Colonic mucosa (tissue), 4 donors: ENCODE measurements at places on chromosomes 13 and 19.

DNA sequence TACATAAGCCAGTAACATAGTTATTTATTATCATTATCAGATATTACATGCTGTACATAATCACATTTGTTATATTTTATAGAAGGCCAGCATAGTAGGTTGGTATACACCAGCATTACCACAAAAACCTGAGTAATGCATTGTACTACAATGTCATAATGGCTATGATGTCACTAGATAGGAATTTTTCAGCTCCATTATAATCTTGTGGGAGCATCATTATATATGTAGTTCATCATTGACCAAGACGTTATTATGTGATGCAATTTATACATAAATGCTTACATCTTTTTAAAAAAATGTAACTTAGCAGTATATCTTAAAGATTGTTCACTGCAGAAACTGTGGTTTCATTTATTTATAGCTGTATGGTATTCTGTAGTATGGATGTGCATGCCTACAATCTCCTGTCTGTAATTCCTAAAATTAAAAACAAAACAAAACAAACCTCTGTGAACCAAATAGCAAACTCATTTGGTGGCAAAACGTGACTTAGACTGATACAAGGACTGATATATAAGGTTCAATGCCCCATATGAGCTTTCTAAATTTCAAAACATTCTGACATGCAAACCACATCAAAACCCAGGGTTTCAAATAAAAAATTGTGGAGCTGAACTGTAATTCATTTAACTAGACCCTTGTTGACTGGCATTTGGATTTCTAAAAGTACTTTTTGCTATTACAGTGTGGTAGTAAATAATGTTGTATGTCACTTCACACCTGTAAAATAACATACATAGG is 250.9 kb downstream of the DLEU7 start:
- no peak for DNase-seq

GRCh38 chr13:25588336-25589060 is 216.7 kb downstream of the ATP8A2 start:
- no peak for DNase-seq

GRCh38 chr19:58572818-58573657 is at the start of gene MZF1:
MZF1 (minus strand) TSS chr19:58573335; CDS start chr19:58571389, 1,946 bp downstream.
- DNase-seq = peak; percentile 99

GRCh38 chr13:25766991-25767390 is 284.8 kb downstream of the SHISA2 start:
- no peak for DNase-seq

DNA sequence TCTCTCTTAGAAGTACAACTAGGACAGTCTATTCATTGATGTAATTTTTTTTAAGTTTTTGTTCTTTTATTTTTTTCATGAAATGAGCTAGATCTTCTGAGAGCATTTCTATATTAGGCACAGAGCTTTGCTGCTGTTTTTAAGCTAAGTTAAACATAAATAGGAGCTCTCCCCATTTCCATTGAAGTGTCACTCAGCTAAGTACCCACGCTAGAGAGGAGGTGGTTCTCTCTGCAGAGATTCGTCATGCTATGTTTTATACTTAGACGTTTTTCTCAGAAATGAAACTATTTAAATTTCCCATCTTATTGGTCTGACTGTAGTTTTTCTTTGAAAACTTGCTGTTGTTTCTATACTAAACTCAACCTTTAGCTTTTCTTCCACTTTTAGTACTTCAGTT is 271.5 kb downstream of the PCDH9 start:
- DNase-seq = no peak

DNA sequence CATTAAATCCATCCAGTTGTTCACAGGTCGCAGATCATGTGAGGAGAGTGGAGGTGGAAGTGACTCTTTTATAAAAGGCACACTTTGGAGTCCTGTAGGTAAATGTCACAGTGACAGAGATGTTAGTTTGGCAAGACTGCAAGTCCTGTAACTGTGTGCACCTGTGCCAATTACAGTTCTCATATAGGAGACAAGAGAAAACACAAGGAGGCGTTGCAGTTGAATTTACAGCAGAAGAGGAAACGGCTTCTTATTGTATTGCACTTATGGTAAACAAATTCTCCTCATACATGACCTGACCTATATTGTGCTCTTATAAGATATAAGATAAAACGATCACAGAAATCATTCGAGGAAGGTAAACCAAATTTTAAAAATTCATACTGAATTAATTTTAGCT is 732.8 kb upstream of the SLC10A2 start:
- DNase-seq = no peak

GRCh38 chr13:92547266-92547665 is 679.3 kb upstream of the GPC6 start:
- DNase-seq = no peak

- no peak for DNase-seq
These were observed 133.4 kb upstream of the SPACA7 start for GRCh38 chr13:112242777-112243176.

- DNase-seq = no peak
These were observed 174.3 kb downstream of the IRS2 start for GRCh38 chr13:109611912-109612691.

- DNase-seq = no peak
These were observed 10.1 kb downstream of the FAM98C start for GRCh38 chr19:38412961-38413360.

- DNase-seq = no peak
These were observed 4.1 kb downstream of the DAZAP1 start for GRCh38 chr19:1411255-1412191.

GRCh38 chr19:39497996-39498797 is 550 bp upstream of the DLL3 start:
- DNase-seq = peak; percentile 36

GRCh38 chr13:31866099-31866498 is 126.8 kb downstream of the RXFP2 start:
- no peak for DNase-seq

- DNase-seq = no peak
These were observed 789.1 kb upstream of the SLITRK5 start for GRCh38 chr13:86882107-86882506.

GRCh38 chr19:55642153-55643002 is 1.1 kb upstream of the ZNF581 start:
- DNase-seq = peak; percentile 57

- peak; percentile 84 for DNase-seq
These were observed 11.6 kb upstream of the NFIX start for GRCh38 chr19:12983542-12984142.

GRCh38 chr13:91153372-91153771 is 194.1 kb upstream of the MIR17HG start:
- DNase-seq = no peak

DNA sequence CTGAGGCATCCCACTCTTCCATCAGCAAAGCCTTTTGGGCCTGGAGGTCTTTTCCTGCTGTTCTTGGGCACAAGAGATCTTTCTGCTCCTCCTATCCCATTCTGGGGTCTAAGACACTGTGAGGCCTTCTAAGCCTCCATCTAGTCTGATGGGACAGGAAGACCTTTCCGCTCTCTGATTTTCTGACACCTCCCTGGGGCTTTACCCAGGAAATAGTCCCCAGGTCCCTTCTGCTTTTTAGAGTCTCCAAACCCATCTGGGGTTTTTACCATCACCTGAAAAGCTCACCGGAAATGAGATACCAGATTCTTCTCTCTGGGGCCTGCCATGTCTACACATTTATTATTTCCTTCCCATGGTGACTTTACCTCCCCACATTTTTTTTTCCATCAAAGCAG is 21.1 kb downstream of the CLEC17A start:
- no peak for DNase-seq

GRCh38 chr13:21106089-21106488 is 44.7 kb upstream of the LATS2 start:
- DNase-seq = no peak

DNA sequence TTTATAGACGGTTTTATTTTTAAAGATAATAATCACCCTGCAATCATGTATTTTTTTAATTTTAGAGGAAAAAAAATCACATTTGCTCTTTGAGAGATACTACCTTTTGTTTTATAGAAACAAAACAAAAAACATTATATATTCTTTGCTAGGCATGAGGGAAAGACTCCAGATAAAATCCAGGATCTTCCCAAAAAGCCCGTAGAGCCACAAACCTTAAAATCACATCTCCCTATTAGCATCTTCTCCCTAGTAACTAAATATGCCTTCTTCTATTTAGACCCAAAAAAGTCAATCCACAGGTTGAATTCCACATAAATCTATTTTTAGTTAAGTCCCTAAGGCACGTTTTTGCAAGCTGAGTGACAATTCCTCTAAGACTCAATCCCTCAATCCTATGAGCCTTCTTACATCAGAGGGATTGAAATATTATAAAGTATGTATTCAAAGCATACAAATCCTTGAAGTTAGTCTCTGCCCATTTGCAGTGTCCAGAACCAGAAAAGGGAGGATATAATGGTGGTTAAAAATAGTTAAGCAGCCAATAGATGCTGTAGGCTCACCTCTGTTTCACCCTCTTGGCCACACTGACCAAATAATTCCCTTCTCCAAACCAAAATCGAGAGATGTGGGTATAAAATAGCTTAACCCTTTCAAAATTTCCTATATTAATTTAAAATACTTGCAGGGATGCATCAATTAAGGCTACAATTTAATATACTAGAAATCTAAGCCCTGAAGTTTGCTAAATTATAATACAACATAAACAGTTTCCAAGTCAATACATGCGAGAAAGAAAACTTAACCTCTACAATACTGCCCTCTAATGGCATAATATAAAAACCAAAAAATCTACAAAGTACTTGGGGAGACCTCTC is 64.0 kb downstream of the SERP2 start:
- no peak for DNase-seq

- peak; percentile 34 for DNase-seq
These were observed 6.5 kb upstream of the DOCK6 start for GRCh38 chr19:11268783-11269267.

DNA sequence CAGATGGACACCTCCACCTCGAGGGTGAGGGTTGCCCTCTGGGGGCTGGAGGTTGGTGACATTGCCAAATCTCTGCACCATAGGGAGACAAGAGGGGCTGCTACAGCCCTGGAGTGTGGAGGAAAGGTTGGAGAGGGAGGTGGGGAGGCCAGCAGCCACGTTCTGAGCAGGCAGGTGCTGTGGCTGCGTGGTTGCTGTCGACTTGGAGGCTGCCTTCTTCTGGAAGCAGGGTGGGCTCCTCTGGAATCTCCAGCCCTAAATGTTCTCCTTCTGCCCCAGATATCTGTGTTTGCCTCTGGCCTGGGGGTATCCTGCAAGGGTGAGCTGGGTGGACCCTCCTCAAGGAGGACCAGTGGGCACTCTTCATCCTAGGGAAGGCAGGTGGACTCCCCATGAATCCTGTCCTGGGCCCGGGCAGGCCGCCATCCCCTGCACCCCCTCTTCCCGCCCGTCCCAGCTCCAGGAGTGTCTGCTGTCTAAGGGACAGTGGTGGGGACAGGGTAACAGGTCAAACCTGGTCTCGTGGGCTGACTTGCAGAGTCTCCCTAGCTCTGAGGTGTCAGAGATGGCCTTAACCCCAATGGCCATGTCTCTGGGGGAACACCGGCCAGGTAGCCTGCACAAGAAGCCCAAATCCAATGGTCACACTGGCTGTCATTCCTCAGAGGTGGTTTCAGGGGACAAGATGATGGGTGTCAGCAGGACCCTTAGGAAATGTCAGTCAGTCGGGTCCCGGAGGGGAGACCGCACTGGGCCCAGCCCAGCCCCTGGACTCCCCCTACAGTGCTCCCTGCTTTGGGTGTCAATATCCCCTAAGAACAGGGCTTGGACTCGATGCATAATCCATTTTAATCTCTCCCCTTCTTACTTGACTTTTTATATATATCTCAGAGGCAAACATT is 32.3 kb upstream of the ZNF536 start:
- no peak for DNase-seq

GRCh38 chr19:31594701-31595100 is 245.5 kb upstream of the TSHZ3 start:
- DNase-seq = no peak

DNA sequence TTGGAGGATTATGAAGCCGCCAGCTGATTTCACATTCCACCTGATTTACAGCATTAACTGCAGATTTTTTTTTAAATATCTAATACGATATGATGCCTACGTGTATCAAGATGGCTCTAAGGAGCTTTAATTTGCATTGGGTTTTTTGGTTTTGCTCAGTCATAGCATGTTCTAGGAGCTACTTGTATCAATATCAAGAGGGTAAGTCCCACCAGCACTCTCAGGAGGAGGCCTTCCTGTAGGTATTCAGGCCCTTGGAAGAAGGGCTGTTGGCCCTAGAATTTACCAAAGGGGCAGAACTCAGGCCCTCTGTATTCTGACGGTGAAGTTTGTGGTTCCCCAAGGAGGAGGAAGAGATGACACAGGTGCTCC is 97.2 kb upstream of the IPO5 start:
- DNase-seq = no peak

DNA sequence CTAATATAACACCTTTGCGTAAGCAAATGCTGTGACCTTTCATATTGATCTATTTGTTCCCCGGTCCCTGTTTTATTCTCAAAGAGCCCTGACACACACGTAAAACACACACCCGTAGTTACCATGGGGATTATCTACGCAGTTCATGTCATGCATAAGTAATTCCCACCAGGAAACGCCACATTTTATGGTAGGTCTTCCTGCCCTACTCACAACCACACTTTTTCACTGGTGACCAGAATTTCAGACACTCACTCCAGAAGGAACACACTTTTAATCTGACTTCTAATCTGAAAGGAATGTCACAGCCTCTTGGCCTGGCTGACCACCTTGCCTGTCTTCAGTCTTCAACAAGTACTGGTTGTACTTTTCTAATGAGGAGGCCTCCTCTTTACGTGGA is 46.8 kb downstream of the SLC7A1 start:
- DNase-seq = peak; percentile 64

DNA sequence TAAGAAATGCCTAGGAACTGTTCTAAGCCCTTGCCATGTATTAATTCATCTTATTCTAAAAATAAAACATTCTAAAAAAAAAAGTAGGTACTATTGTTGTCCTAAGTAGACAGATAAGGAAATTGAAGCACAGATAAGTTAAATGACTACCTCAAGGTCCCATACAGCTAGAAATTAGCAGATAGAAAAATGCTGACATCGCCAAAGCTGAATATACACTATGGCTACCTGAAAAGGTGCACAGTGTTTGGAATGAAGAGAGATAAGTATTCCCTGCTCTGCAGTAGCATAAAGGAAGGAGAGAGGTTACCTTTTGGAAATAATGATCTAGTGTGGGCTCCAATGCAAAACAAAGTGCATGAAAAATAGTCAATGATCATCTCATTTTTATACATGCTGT is 65.3 kb downstream of the DCT start:
- DNase-seq = no peak

DNA sequence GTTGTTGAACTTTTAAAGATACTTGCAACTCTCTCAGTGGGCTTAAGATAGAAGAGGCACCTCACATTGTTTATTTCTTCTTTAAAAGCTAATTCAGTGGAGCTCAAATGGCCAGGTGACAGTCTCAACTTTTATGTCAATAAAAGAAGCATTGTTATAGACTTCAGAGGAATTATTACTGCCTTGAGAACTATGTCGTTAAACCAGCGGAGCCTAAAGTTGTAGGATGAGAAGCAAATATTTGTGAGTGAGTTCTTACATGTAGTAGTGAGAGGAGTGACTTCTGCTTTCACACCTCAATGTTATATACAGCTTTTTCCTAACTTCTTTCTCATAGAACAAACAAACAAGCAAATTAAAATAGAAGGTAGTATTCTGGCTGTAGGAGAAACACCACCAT is 31.2 kb upstream of the DGKH start:
- no peak for DNase-seq

- no peak for DNase-seq
These were observed 195.3 kb downstream of the USP12 start for GRCh38 chr13:26976313-26976712.

- no peak for DNase-seq
These were observed 22.1 kb downstream of the ITM2B start for GRCh38 chr13:48255090-48255489.

GRCh38 chr13:87498681-87499080 is 172.5 kb upstream of the SLITRK5 start:
- DNase-seq = no peak
